ENCODE measurements at places on chromosomes 5 and 9. TPM values are rescaled to one million over a fixed set of nuclear protein-coding genes. Genes with fewer than 3 reads are reported as not detected.

DNA sequence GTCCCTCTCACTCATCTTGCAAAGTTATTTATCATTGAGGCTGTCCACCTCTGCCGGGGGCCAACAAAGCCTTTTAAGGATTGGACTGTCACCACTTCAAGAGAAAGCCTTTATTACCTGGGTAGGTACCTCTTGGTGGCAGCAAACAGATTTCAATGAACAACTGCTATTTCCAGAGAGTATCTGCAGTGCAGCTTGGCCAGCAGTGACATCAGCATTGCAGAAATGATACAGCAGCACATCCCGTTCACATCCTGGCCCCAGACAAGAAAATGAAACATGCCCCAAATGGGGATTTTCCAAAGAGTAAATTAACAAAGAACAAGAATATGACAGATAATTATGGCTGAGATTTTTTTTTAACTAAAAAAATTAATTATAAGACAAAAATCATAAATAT is 2.3 kb upstream of the SPATA6L start:
- H3K4me1 ChIP-seq, result peaks cover 12% of the 10 kb centered on the region
- no peaks in the 10 kb centered on the region for H3K27me3 ChIP-seq
- H3K4me3 ChIP-seq, result no peak overlapping the region
- DNase-seq, result no peak

DNA sequence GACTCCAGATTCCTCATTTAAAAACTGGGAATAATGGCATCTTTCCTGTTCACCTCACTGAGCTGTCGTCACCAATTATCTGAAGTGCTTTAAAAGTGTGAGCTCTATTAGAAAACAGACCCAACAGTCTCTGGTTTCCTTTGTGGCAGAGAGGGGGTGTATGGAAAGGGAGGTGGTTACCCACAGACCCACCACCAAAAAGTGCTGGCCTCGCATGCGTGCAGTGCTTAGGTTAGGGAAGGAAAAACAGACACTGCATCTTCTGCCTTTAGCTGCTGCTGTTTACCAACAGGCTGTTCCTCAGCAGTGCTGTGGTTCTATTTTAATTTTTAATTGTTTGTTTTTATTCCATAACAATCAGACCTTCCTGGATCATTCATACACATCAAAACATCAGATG is 249.6 kb downstream of the PIK3R1 start:
- H3K36me3 ChIP-seq, result no peaks in the 10 kb centered on the region
- H3K4me3 ChIP-seq, result no peak overlapping the region
- H3K27ac ChIP-seq, result no peak overlapping the region
- DNase-seq, result no peak
- peaks cover under 1% of the 10 kb centered on the region for H3K4me1 ChIP-seq
- H3K27me3 ChIP-seq, result peaks cover 1% of the 10 kb centered on the region

The KIF4B gene
- total RNA-seq, result not detected

GRCh38 chr5:100584069-100584468 is 48.9 kb downstream of the FAM174A start:
- no peak overlapping the region for H3K27ac ChIP-seq
- H3K4me1 ChIP-seq, result no peaks in the 10 kb centered on the region
- no peak overlapping the region for H3K4me3 ChIP-seq
- no peak for DNase-seq
- no peaks in the 10 kb centered on the region for H3K27me3 ChIP-seq
- H3K36me3 ChIP-seq, result peaks cover 7% of the 10 kb centered on the region

The PCDHB13 gene
- total RNA-seq, result 12.7 TPM

DNA sequence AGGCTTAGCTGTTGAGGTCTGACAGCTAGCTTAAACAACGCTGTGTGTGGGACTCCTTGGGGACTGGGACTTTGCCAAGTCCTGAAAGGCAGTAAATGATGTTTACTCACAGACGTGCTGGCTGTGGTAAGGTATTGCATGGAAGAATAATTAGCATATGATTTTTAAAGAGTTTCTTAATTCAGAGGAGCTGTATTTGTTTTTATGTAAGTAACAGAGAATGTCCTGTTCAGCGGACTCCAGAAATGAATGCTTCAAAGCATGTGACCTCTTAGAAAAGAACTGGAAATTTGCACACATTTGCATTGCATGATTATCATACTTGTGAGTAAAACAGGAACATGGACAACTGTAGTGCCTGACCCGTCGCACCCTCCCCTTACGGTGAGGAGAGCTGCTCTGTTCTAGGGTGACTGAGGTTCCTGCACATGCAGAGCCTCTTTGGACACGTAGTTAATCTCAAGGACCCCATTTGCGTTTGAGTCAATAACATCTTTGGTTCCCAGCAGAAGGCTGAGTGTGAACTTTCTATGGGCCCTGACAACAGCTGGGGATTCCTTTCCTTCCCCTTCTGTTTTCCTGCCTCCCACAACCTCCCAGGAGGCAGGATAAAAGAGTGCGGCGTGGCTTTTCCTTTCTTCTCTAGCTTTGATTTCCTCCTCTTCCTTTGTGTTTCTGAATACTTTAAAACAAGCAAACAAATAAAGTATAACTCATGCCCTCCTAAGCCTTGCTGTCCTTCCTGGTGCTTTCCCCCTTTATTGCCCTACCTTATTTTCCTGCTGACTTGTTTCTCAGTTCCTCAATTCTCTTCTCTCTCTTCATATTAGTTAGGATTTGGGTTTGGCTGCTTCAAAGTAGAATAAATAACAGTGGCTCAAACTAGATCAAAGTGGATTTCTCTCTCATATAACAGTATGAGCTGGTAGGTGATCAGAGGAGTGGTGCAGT is 157.2 kb upstream of the CD180 start:
- peaks cover 32% of the 10 kb centered on the region for H3K4me1 ChIP-seq
- peak overlapping the region; percentile 66 for H3K4me3 ChIP-seq
- no peaks in the 10 kb centered on the region for H3K36me3 ChIP-seq
- H3K27me3 ChIP-seq, result peaks cover 6% of the 10 kb centered on the region
- peak overlapping the region; percentile 73 for H3K27ac ChIP-seq

Measured in glutamatergic neuron (in vitro differentiated cells).